ENCODE measurements at places on chromosomes 3 and 15.

GRCh38 chr15:95663156-95664100, 667.1 kb upstream of the NR2F2 start:
- DNase-seq, result no peak

- no peak for DNase-seq
These were observed 87.7 kb upstream of the HACD2 start for GRCh38 chr3:123672429-123673146.

DNA sequence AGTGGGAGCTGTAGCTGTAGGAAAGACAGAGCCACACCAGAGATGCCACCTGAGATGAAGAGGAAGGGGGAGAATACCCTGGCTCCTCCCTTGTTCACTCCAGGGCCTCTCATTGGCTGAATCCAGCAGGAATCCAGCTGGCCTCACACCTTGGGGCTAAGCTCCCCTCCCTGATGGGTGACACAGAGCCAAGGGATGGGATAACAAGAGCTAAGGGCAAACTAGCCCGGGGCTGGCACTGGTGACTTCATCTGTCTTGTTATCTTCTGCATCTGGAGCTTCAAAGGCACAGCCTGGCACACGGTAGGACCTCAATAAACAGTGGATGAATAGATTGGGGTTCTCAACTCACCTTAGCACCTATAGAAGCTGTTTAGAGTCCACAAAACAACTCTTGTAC, 13.8 kb upstream of the GATA2 start:
- DNase-seq, result no peak

DNA sequence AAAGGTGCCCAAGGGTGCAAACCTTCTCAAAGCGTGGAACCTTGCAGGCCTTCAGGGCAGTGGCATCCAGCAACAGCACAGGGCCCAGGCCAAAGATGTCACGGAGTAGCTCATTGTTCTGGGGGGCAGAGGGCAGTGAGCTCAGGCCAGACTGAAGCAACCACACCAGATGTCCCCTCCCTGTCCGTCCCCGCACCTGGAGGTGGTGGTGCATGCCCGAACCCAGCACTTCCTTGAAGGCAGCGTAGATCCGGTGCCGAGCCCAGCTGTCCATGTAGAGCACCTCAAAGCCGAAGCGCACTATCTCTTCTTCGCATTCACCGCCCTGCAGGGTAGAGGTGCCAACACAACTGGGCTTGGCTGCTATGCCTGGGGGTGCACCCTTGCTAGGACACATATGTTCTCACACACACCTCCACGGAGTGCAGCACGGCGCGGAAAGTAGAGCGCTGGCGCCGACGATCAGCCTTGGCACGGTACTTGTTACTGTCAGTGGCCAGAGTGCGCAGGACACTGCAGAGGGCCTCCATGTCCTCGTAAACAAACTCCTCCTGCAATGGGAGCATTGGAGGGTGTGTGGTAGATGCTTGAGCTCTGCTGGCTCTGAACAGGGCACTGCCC, 3.7 kb downstream of the IFRD2 start:
- DNase-seq, result no peak

GRCh38 chr3:140128217-140128616, 193.2 kb downstream of the CLSTN2 start:
- no peak for DNase-seq

GRCh38 chr3:73516631-73517030, 108.1 kb downstream of the PDZRN3 start:
- DNase-seq, result no peak

DNA sequence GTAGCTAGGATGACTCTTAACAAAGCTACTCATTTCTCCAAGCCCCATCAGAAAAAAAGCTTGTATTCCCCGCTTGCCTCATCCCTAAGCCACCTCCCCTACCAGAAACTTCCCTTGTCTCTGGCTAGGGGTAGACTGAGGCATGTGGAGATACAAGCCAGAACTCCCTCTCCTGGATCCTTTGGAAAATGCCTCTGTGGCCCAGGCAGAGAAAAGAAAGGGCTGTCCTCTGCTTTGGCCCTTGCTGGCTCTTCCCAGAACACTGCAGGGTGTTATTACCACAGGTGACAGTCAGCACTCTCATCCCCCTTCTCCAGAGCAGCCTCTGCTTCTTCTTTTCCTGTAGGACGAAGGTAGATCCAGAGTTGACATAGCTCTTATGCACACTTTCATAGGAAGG, 15.2 kb downstream of the RMDN3 start:
- DNase-seq, result no peak

GRCh38 chr15:39232512-39232911, 348.4 kb upstream of the THBS1 start:
- peak; percentile 5 for DNase-seq

- DNase-seq, result no peak
These were observed 45.3 kb downstream of the SEMA3G start for GRCh38 chr3:52399593-52399992.

DNA sequence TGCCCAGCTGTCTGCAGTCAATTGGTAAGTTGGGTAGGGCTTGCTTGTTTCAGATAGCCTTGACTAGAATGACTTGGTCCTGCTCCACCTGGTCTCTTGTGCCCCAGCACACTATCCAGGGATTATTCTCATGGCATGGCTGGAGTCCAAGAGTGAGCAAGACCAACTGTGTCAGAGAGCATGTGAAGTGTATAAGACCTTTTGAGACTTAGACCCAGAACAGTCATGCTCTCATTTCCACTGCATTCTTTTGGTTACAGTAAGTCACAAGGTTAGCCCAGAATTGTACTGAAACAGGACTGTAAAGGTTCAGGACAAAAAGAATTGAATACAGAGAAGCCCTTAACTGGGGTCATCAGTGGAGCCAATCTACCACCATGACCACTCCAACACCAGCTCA, 650.8 kb upstream of the ADAMTS9 start:
- no peak for DNase-seq

DNA sequence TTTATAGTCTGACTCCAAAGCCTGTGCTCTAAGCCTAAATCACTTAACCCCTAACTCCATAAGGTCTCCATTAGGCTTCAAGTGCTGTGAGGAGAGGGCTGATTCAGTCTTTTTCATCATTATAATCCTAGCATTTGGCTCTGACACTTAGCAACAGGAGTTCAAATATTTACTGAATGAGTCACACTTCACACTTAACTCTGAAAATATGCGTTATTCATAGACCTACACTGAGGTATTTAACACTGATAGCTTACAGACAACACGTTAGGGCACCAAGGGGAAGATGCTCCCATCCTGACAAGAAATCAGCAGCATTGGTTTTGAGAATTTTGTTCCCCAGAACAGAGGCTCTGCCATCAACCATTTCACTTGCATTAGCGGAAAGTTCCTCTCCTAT, 53.5 kb downstream of the MSL2 start:
- peak; percentile 15 for DNase-seq

GRCh38 chr3:18351069-18351628, 74.0 kb downstream of the SATB1 start:
- no peak for DNase-seq

- no peak for DNase-seq
These were observed 9.7 kb downstream of the SLTM start for GRCh38 chr15:58923696-58924300.

DNA sequence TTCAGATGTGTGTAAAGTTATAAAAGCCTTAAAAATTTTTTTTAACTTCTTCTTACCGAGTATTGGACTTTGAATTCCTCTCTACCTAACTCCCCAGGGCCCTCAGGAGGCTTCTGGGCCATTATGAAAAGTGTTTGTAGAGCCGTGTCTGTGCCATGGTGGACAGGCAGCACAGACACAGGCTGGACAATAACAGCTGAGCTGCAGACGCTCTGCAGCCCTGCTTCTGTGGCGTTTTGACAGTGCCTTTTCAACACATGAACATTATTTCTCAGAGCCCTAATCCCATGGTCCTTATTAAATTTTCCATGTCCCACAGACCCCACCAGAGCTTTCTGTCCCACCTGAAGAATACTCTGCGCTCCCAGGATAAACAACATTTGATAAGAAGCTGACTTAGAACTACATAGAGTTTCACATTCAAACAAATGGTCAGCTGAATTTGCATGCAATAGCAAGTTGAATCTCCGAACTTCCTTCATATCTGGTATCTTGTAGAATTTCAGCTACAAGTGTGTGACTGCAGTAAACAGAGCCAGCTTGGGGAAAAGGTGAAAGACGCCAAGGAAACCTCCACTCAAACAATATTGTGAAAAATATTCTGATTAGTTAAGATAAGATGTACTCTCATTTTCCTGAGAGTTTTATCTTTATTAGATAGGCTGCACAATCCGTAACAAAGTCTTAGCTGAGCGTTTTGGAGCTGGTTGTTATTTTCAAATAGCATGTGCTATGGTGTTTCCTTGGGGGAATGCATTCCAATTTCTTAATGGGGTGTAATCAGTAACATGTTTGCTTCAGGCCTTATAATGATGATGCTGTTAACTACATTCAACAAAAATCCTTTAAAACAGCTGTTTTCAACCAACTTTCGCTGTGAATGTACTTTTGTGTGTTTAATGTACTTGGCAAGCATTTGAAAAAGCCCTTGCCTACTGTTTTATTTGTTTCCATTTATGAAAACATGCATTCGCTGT, 378.2 kb downstream of the MECOM start:
- no peak for DNase-seq

DNA sequence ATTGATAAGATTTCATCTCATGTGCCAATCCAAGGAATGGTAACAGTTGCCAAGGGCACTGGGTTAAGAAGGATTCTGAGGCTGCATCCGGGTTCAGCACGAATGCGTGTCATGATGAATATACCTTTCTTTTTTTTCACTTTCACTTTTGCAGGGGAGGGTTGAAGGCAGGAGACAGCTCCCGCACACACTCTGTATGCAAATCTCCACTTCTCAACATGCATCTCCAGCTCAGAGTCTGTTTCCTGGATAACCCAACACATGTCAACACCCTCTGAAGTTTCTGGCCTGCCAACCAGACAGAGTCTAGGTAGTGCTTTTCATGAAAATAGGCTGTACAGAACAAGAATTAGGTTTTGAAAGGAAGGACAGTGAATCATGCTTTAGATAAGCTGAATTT, 21.6 kb downstream of the B4GALT4 start:
- DNase-seq, result no peak

- DNase-seq, result no peak
These were observed 358.5 kb downstream of the WDR72 start for GRCh38 chr15:53400986-53401385.

Data from 8988T (cell line).